ENCODE measurements at places on chromosomes 6 and 20. TPM values are rescaled to one million over a fixed set of nuclear protein-coding genes. Genes with fewer than 3 reads are reported as not detected.

Gene EYA2
- total RNA-seq = 1.4 TPM

Gene OR2J2
- not detected for total RNA-seq

Gene ADGB
- total RNA-seq = not detected

Gene FERMT1
- total RNA-seq = 10.9 TPM

Gene ZC2HC1B
- total RNA-seq = not detected

Gene LPA
- total RNA-seq = not detected

Gene MYLK2
- total RNA-seq = 3.1 TPM

Gene ZSCAN31
- total RNA-seq = 1.1 TPM

Gene PBOV1
- total RNA-seq = not detected

Gene ULBP3
- 14.7 TPM for total RNA-seq

Gene SLC17A2
- total RNA-seq = not detected

Gene PXMP4
- 1.2 TPM for total RNA-seq

Gene ZSCAN23
- 4.8 TPM for total RNA-seq

Gene SSTR4
- total RNA-seq = not detected

Gene PROKR2
- total RNA-seq = not detected

Gene RIPOR2
- total RNA-seq = 0.29 TPM

Gene MTFR2
- 1.3 TPM for total RNA-seq

Gene ME1
- total RNA-seq = 38.5 TPM

Gene GFOD1
- 10.8 TPM for total RNA-seq

Gene SEMG2
- not detected for total RNA-seq

Gene MEP1A
- not detected for total RNA-seq

Gene PRKN
- total RNA-seq = 1.5 TPM

Gene GLYATL3
- not detected for total RNA-seq

Gene KIF6
- 1.2 TPM for total RNA-seq

Gene SYTL3
- 1.2 TPM for total RNA-seq

Gene SLC17A1
- total RNA-seq = not detected

Gene DUSP22
- total RNA-seq = 34.9 TPM

Gene IL17F
- total RNA-seq = not detected

Gene MACROD2
- 2.4 TPM for total RNA-seq

Gene FKBP1C
- 0.32 TPM for total RNA-seq

Gene SUPT3H
- 12.4 TPM for total RNA-seq

Gene RBM24
- total RNA-seq = 22.7 TPM

Gene PPIL1
- 34.7 TPM for total RNA-seq

Gene RAET1G
- total RNA-seq = not detected

Gene TULP4
- total RNA-seq = 91.2 TPM

Gene MCHR2
- total RNA-seq = not detected

Gene ELMO2
- total RNA-seq = 53.4 TPM

Gene DNAH8
- not detected for total RNA-seq

Gene BMP7
- 15.3 TPM for total RNA-seq

Gene ARG1
- total RNA-seq = not detected

Gene TSHZ2
- total RNA-seq = 0.72 TPM

Gene MBOAT1
- 4.8 TPM for total RNA-seq

Gene TMEM217
- 7.3 TPM for total RNA-seq

Gene RHAG
- not detected for total RNA-seq

Gene OVOL2
- total RNA-seq = 0.57 TPM

Gene MEI4
- total RNA-seq = 0.54 TPM

Gene KCNB1
- 0.48 TPM for total RNA-seq

Gene CLPSL1
- total RNA-seq = not detected

Gene FAM184A
- 2.0 TPM for total RNA-seq

Gene THEMIS
- total RNA-seq = 0.07 TPM

Gene MTRF1L
- 30.8 TPM for total RNA-seq

All from astrocyte (in vitro differentiated cells and primary cell).